ENCODE measurements at places on chromosomes 11 and 22. TPM values are rescaled to one million over a fixed set of nuclear protein-coding genes. Genes with fewer than 3 reads are reported as not detected.
A peak's percentile ranks its signal among the peaks of the same experiment; 100 is the strongest.

DNA sequence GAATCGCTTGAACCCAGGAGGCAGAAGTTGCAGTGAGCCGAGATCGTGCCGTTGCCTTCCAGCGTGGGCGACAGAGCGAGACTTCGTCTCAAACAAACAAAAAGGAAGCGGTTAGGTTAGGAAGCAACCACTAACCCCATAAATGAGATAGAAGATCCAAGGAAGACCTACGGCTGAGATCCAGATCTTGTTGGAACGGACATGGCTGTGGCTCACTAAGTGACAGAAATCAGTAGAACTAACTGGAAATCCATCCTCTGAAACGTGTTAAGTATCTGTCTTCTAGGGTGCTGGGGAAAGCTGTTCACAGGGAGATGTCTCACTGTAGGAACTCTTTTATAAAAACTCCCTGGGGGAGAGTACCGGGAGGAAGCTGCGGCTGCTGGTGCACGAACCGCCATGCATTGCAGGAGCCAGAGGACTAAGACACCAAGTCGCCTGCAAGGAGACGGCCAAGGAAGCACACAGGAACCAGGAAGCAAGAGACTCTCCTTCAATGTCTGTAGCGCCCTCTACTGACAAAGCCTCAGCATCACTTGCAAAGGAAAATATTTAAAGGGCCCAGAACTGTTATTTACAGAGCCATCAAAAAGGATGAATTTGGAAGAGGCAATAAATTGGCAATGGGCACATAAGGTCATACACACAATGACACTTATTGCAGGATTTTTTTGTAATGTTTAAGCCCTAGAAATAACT is 16.9 kb upstream of the SPTY2D1 start:
- no peak overlapping the region for H3K4me3 ChIP-seq
- no peak overlapping the region for H3K27ac ChIP-seq
- no peak for DNase-seq

The DEFB131B gene
- not detected for total RNA-seq

DNA sequence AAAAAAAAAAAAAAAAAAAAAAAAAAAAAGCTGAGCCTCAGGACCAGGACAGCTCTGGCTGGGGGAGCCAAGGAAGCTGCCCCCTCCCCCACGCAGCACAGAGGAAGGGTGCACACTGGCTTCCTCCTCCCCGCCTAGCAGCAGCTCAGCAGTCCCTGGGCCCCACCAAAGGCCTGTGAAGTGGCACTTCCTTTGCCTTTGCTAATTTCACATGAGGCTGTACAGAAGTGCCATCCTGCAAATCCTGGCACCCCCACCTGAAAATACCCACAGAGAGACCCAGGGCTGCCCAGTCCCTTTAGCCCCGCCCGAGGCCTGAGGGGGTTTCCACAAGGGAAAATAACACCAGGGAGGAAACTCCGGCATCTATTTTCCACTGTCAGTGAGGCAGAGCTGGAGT is 3.9 kb downstream of the RHOG start:
- peak; percentile 78 for DNase-seq
- H3K27ac ChIP-seq = no peak overlapping the region
- no peaks in the 10 kb centered on the region for H3K36me3 ChIP-seq
- H3K4me3 ChIP-seq = no peak overlapping the region
- H3K27me3 ChIP-seq = no peaks in the 10 kb centered on the region

- H3K4me3 ChIP-seq = peak overlapping the region; percentile 1
- peak overlapping the region; percentile 77 for H3K27ac ChIP-seq
Measured at GRCh38 chr22:38317995-38318715, 922 bp upstream of the CSNK1E start.

DNA sequence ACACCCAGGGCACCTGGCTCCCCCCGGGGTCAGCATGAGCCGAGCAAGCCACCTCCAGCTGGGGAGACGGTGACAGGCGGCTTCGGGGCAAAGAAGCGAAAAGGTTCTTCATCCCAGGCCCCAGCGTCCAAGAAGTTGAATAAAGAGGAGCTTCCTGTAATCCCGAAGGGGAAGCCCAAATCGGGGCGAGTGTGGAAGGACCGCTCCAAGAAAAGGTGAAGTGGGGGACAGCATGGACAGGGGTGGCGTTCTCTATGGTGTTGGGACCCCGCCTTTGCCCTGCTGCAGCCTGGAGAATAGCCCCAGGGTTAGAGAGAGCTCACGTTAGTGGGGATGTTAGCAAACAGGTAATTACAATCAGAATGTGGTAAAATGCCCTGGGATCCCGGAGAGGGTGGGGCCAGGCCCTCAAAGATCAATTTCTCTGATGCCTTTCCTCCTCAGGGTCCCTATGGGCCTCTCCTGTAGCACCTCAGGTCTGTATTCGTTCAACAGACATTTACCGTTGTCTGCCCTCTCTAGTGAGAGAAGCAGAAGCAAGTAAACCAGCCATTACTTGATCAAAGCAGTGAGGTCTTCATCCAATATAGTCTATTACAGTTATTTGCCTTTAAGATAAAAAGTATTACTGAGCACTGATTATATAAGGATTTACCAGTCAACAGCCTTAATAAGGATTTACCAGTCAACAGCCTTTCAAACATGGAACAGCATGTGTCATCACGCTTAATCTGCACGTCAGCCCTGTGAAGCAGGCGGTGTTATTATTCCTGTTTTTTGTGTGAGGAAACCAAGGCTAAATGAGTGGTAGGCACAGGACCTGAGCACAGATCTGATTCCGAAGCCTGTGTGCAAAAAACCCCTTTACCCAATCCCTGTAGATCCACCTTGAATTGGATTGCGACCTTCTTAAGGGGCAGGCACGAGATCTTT is 1.0 kb downstream of the CCDC86 start:
- no peaks in the 10 kb centered on the region for H3K4me1 ChIP-seq

The ZNF280A gene
- total RNA-seq = not detected

- H3K36me3 ChIP-seq = no peaks in the 10 kb centered on the region
- DNase-seq = no peak
- no peak overlapping the region for H3K27ac ChIP-seq
- no peak overlapping the region for H3K4me3 ChIP-seq
- H3K4me1 ChIP-seq = no peaks in the 10 kb centered on the region
- no peaks in the 10 kb centered on the region for H3K27me3 ChIP-seq
Measured at GRCh38 chr11:124608147-124608546, 3.1 kb upstream of the PANX3 start.

The BRSK2 gene
- total RNA-seq = 1.0 TPM

The NXPE4 gene
- total RNA-seq = not detected

- no peaks in the 10 kb centered on the region for H3K27me3 ChIP-seq
- H3K4me1 ChIP-seq = no peaks in the 10 kb centered on the region
- H3K27ac ChIP-seq = peak overlapping the region; percentile 43
- H3K4me3 ChIP-seq = no peak overlapping the region
- peaks cover 8% of the 10 kb centered on the region for H3K36me3 ChIP-seq
Measured at GRCh38 chr22:31099841-31100761, 7.3 kb downstream of the SELENOM start.

DNA sequence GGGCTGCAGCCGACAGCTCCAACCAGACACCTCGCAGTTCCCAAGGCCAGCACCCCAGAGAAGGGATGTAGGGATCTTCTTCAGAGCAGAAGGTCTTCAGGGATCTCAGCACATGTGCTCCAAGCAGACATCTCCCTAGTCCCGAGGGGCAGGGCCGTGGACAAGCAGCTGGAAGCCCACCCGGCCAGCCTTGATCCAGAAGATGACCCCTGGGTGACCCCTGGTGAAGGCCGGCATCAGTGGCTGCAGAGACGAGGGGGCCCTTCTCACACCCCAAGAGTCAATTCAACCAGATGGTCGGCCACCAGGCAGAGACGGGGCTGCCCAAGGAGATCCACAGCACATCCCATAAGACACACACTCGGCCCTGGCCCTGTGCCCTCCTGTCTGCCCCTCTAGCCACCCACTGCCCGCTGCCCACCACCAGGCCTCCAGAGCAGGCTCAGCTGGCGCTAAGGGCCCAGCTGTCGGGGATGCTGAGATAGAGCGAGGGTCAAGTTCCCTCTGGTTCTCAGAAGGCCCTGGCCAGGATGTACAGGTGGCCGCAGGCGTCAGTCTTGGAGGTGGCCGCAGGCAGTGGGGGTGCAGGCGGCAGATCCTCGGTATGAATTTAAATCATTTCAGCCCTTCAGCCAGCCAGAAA is 168.3 kb downstream of the BRD1 start:
- no peaks in the 10 kb centered on the region for H3K4me1 ChIP-seq
- H3K4me3 ChIP-seq = no peak overlapping the region
- DNase-seq = peak; percentile 32
- no peaks in the 10 kb centered on the region for H3K36me3 ChIP-seq
- H3K27ac ChIP-seq = no peak overlapping the region

- no peaks in the 10 kb centered on the region for H3K36me3 ChIP-seq
- H3K27ac ChIP-seq = no peak overlapping the region
- no peaks in the 10 kb centered on the region for H3K4me1 ChIP-seq
- no peak for DNase-seq
- H3K4me3 ChIP-seq = no peak overlapping the region
Measured at GRCh38 chr11:71172680-71173079, 79.7 kb downstream of the SHANK2 start.

DNA sequence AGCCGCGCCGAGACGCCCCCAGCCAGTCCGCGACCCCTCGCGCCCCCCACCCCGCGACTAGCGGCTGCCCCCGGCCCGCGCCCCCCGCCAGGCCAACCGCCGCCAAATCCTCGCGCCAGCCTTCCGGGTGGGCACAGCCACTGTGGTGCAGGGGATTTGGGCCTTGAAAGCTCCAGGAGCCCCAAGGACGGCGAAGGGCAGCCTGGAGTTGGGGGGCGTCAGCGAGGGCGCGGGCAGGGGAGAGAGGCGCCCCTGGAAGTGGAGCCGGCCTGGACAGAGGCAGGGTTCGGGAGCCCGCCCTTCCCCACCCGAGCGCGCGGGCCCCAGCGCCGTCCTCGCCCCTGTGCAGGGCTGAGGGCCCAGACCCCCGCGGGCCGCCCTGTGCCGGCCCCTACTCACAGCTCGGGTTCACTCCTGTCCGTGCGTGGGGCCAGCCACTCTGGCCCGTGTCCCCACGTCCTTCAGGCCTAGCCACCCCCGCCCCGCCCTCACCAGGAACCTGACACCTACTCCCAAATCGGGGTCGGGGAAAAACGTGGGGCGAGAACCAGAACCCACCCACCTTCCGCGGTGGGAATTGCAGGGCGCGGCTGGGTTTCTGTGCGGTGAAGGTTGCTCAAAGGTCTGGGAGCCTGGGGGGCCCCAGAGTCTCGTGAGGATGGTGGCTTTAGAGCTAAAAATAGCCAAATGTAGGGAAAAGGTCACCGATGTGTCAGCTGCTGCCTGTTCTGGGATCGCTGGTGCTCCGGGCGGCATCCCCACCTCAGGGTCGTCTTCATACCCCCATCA is at the start of gene CPT1B:
Gene CPT1B, minus strand, starts transcription at position 441 of the 789 bp plus-strand sequence. CDS start 512 bp downstream, outside the sequence.
- H3K27me3 ChIP-seq = no peaks in the 10 kb centered on the region
- H3K4me3 ChIP-seq = no peak within 1 kb of the TSS
- H3K36me3 ChIP-seq = no peaks in the 10 kb centered on the region
- no peaks in the 10 kb centered on the region for H3K4me1 ChIP-seq
- DNase-seq = peak; percentile 79

The C1QTNF6 gene
- 7.0 TPM for total RNA-seq

- DNase-seq = no peak
- no peak overlapping the region for H3K27ac ChIP-seq
- no peaks in the 10 kb centered on the region for H3K4me1 ChIP-seq
- no peaks in the 10 kb centered on the region for H3K27me3 ChIP-seq
- no peak overlapping the region for H3K4me3 ChIP-seq
- no peaks in the 10 kb centered on the region for H3K36me3 ChIP-seq
Measured at GRCh38 chr22:24128021-24128420, 53.3 kb upstream of the SUSD2 start.

DNA sequence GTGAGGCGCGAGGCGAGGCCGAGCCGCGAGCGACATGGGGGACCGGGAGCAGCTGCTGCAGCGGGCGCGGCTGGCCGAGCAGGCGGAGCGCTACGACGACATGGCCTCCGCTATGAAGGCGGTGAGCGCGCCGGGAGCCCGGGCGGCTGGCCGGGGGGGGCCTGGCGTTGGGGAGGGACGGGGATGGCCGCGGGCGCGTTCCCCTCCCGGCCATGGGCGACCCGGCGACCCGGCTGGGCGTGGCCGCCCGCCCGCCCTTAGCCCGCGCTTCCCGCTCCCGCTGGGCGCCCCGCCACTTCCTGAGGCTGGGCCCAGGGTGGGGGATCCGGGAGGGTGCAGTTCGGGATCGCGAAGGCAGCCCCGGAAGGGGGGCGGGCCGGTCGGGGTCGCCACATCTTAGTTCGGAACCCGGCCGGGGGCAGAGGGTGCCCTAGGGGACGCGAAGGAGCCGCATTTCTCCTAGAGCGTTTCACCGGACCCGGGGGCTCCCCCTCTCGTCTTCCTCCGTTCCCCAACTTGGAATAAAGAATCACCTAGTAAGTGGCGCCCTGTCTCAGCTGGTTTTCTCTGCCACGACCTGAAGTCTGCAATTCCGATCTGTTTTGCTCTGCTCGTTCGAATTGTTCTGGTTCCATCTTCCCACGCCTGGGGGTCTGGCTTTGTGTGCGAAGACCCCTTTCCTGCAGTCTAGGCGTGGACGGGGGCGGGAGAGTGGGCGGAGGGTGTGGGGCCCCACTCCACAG is 536 bp downstream of the YWHAH start:
- DNase-seq = peak; percentile 75
- no peaks in the 10 kb centered on the region for H3K27me3 ChIP-seq
- peak overlapping the region; percentile 93 for H3K4me3 ChIP-seq
- H3K4me1 ChIP-seq = no peaks in the 10 kb centered on the region

- no peaks in the 10 kb centered on the region for H3K27me3 ChIP-seq
- no peaks in the 10 kb centered on the region for H3K36me3 ChIP-seq
- H3K27ac ChIP-seq = no peak overlapping the region
- no peak for DNase-seq
- no peak overlapping the region for H3K4me3 ChIP-seq
Measured at GRCh38 chr22:47207387-47207786, 444.9 kb downstream of the TBC1D22A start.

GRCh38 chr11:10688401-10688800 is 5.2 kb downstream of the IRAG1 start:
- no peak for DNase-seq
- peaks cover 8% of the 10 kb centered on the region for H3K4me1 ChIP-seq
- H3K27me3 ChIP-seq = no peaks in the 10 kb centered on the region
- H3K4me3 ChIP-seq = peak overlapping the region; percentile 39
- no peaks in the 10 kb centered on the region for H3K36me3 ChIP-seq

GRCh38 chr11:110431051-110431672 is 1.4 kb downstream of the FDX1 start:
- H3K27ac ChIP-seq = no peak overlapping the region
- peak overlapping the region; percentile 81 for H3K4me3 ChIP-seq
- no peaks in the 10 kb centered on the region for H3K36me3 ChIP-seq
- H3K27me3 ChIP-seq = no peaks in the 10 kb centered on the region

The TIMM10B gene
- total RNA-seq = 37.3 TPM

The KCNJ11 gene
- total RNA-seq = 1.3 TPM

The CREBZF gene
- 44.5 TPM for total RNA-seq

All from aorta (tissue), 5 donors.